ENCODE measurements at places on chromosomes 2 and 18. TPM values are rescaled to one million over a fixed set of nuclear protein-coding genes. Genes with fewer than 3 reads are reported as not detected.

The DPP10 gene
- total RNA-seq: not detected

The RBMS1 gene
- total RNA-seq: 39.3 TPM

The MC2R gene
- not detected for total RNA-seq

The GALR1 gene
- not detected for total RNA-seq

The C2orf80 gene
- not detected for total RNA-seq

The TMEM237 gene
- 11.5 TPM for total RNA-seq

The SERPINB4 gene
- not detected for total RNA-seq

The TTR gene
- not detected for total RNA-seq

The MBD1 gene
- 62.2 TPM for total RNA-seq

The STARD6 gene
- not detected for total RNA-seq

The MREG gene
- 9.1 TPM for total RNA-seq

The DTNA gene
- 0.53 TPM for total RNA-seq

The TRIB2 gene
- 2.7 TPM for total RNA-seq

The INPP5D gene
- total RNA-seq: 40.5 TPM

The UGT1A3 gene
- total RNA-seq: not detected

The MAPRE2 gene
- total RNA-seq: 83.8 TPM

The MZT2B gene
- total RNA-seq: 281 TPM

The DUSP19 gene
- 4.0 TPM for total RNA-seq

The RGPD4 gene
- total RNA-seq: 0.14 TPM

The CNNM3 gene
- total RNA-seq: 19.2 TPM

The CCDC141 gene
- total RNA-seq: 2.6 TPM

The REG1A gene
- total RNA-seq: not detected

Data from activated CD4-positive, alpha-beta T cell treated with anti-CD3 and anti-CD28 coated beads for 36 hours (primary cell).